ENCODE measurements at places on chromosomes 16 and 17.

DNA sequence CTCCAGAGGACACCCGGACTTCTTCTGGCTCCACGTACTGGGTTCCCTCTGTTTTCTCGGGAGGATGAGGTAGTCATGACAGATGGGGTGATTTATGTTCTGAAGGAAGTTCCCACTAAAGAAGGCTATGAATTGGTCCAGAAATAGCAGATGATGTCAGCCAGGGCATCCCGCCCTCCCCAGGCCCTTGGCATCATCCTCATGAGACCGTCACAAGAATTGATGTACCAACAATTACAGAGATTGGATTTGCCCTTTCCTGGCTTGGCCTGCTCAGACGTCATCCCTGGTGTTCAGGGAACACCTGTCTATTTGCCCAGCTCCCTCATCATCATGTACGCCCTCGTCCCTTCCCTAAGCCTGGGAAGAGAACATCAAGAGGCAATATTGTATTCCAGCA is 102.8 kb upstream of the CCL1 start:
- no peak for DNase-seq

DNA sequence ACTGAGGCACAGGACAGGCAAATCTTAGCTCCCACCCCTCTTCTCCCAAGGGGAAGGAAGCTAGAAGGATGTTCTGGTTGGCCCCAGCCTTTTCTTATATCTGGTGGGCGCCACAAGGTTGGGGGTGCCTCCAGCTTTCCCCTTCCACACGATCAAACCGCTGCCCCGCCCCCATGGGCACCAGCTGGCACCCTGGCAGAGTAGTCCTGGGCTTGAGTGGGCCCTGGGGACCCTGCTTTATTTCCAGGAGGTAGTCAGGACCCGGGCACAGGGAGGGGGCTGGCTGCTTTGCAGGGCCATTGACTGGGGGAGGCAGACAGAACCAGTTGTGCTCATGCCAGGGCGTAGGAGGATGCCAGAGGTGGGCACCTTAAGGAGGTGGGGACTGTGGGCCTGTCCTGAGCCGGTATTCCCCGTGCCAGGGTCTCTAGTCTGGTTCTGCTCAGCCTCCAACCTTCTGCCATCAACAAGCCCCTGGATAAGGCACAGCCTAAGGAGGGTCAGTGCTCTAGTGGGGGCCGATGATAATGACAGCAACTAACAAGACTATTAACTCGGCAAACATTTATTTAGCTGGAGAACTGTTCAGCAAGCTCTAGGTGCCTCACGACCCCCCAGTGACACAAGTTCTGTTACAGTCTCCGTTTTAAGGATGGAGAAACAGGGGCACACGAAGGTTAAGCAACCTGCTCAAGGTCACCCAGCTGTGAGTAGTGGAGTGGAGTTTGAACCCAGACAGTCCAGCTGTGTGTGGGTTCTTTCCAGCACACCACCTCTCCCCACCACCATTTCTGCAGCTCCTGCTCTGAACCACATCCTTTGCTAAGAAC is 7.6 kb upstream of the PPP1R1B start:
- DNase-seq: no peak

DNA sequence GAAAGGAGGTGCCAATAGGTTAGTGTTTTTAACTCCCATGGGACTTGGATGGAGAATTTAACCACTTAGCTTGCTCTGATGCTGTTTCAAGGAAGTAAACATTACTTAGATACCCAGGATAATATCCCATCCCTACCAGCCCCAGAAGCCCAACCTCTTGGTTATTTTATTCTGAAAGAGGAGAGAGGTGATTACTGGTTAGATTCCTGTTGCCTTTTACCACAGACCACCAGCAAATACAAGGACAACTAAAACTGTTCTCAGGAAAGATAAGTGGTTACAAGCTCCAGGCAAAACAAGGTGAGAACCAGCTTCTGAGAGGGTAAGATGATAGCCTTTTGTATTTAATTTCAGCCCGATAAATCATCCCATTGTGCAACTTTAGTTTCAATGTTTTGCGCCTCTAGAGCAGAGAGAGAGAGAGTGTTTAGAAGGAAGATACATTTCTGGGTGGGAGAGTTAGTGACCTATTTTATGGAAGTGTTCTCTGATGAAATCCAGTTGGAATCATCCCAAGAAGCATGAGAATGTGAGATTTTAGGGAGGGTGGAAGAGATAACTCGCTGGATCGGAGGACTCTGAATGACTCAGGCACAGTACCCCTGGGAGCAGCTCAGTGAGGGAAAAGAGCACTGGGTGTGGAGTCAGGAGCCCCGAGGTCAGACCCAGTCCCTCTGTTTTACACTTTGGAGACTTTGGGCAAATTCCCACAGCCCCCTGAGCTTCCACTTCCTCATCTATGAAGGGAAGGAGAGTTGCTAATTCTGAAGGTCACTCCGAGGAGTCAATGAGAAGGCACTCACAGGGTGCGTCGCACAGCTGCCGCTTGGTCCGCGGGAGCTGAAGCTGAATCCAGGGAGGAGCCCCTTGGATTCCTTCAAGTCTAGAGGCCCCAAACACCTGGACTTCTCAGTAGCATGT is 12.1 kb downstream of the GLP2R start:
- DNase-seq: no peak

DNA sequence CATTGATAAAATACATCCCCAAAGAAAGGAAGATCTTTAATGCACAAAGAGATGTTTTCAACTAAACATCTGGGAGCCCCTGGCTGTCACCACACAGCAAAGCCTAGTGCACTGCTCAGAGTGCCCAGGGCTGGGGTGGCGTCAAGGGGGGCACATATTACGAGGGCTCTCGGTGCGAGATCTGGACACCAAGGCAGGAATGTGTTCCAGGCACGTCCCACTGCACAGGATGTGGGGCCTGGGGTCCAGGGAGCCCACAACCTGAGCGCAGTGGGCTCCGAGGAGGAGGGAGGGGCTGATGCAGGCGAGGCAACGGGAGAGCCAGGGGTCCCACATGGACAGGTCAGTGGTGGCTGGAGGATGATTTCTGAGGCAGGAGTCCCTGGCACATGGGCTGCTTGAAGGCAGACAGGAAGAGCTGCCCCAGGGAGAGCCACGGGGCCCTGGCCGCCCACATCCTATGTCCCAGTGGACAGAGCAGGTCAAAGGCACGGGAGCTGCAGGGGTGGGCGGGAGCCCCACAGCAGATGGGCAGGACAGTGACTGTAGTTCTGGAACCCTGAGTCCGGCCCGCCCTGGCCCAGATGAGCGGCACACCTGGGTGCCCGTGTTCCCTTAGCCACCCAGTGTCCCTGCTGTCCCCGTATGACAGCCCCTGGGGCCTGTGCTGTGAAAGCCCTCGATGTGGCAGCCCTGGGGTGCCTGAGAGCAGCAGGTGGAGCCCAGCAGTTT is 56.4 kb downstream of the ZNF778 start:
- DNase-seq: no peak

GRCh38 chr17:40124279-40125141 is 2.7 kb downstream of the MSL1 start:
- DNase-seq: no peak
